Nucleus accumbens (tissue), 56 donors: ENCODE measurements at places on chromosomes 5 and 9.
A peak's percentile ranks its signal among the peaks of the same experiment; 100 is the strongest.

GRCh38 chr9:90100014-90100413 is 495.2 kb downstream of the GADD45G start:
- no peak for DNase-seq

DNA sequence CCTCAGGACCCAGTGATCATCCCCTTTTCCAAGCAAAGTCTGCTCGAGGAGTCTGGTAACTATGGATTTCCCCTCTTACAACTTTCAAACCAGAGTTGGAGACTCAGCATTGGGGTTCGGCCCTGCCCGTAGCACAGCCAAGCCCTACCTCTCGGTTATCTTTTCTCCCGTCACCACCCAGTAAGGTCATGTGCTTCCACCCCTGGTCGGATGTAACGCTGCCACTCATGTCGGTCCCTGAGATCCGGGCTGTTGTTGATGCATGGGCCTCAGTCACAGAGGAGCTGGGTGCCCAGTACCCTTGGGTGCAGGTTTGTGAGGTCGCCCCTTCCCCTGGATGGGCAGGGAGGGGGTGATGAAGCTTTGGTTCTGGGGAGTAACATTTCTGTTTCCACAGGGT is 1.2 kb downstream of the GALT start:
- no peak for DNase-seq

DNA sequence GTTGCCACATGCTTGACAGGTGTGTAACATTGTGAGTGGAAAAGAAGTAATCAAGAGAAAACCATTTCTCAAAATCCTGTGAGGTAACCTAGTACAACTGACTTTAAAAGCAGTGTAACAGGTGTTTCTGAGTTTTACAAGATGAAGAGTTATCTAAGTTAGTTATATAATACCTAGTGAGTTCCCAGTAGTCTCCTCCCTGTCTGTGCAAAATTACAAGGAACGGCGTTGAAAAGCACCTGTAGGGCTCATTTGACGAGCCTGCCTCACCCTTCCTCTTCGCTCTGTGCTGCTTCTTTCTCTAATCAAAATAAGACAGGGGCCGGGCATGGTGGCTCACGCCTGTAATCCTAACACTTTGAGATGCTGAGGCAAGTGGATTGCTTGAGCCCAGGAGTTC is 132.9 kb upstream of the SLC30A5 start:
- DNase-seq, result peak; percentile 16

- DNase-seq, result no peak
Observed at GRCh38 chr9:135521608-135522095, 412 bp downstream of the LCN1 start.

DNA sequence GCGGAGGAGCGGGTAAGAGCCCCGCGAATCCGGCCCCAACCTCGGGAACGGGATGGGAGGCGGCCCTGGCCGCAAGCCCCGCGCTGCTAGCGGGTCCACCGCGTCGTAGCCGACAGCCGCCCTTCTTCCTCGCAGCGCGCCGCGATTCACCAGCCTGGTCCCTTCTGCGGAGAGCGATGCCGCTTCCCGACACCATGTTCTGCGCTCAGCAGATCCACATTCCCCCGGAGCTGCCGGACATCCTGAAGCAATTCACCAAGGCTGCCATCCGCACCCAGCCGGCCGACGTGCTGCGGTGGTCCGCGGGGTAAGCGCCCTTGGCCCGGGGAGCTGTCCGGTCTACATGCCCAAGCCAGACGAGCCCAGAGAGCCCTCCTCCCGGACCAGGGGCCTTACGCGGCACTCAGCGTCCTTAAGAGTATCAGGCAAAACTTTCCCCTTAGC is 335 bp downstream of the ROPN1L start:
- no peak for DNase-seq
